Fibroblast of skin of back (primary cell): ENCODE measurements at places on chromosomes 12 and 14.

- no peak for DNase-seq
Observed at GRCh38 chr12:63047146-63047545, 103.9 kb downstream of the AVPR1A start.

- no peak for DNase-seq
Observed at GRCh38 chr12:8922544-8922943, 8.2 kb downstream of the PHC1 start.

GRCh38 chr12:46445551-46446235 is 73.1 kb upstream of the SLC38A2 start:
- DNase-seq = no peak

- DNase-seq = no peak
Observed at GRCh38 chr12:122086641-122087285, 8.2 kb downstream of the MLXIP start.

GRCh38 chr14:94540031-94540794 is 21.0 kb upstream of the SERPINA4 start:
- DNase-seq = peak; percentile 60

DNA sequence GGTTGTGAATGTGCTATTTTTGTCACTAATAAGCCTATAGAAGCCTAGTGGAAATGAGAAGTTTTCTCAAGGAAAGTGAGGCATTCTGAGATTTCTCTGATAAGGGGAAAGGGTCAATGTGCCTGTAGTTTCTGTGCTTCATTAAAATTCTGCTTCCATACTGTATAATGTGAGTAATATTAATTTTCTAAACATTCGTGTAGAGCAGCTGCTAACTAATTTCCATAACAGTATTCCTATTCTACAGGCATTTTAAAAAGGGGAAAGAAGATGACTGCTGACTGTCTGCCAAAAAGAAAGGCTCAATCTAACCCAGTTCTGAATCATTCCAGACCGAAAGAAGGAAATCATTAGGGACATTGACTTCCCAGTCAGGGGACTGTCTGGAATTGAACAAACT is 293.3 kb upstream of the TMPO start:
- DNase-seq = no peak

GRCh38 chr14:101199028-101199770 is 295.7 kb upstream of the RTL1 start:
- no peak for DNase-seq

DNA sequence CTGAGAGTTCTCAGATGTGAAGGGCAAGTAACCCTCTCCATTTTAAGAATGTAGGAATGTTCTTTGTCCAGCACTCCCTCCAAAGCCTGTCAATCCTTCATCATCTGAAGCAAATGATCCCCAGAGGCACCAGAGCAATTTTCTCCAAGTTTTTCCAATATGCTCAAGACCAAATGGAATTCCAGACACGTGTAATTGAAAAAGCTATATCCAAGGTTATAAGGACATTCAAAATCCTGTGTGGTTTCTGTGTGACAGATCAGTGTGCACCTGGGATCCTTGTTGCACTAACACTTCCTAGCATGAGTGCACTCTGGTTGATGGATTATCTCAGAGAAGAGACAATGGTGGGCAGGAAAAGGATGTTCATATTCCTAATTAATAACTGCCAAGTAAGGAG is 65.6 kb upstream of the OVCH1 start:
- no peak for DNase-seq

DNA sequence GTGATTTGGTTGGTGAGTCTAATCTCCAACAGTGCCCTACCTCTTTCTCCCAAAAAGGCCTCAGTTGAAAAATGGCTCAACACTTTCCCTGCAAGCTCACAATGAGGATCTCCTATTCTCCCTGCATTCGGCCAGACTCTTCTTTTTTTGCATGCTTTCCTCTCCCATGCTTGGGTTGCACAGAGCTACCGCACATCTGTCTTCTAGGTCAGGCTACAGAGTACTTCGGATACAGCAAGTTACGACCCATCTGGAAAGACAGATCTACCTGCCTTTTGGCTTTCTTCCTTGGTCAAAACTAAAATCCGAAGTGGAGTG is 305 bp upstream of the SLC16A7 start:
- DNase-seq = no peak

GRCh38 chr14:105879503-105879866 is 353.1 kb downstream of the TMEM121 start:
- no peak for DNase-seq

GRCh38 chr14:91996948-91997371 is 42.9 kb downstream of the TRIP11 start:
- peak; percentile 71 for DNase-seq

DNA sequence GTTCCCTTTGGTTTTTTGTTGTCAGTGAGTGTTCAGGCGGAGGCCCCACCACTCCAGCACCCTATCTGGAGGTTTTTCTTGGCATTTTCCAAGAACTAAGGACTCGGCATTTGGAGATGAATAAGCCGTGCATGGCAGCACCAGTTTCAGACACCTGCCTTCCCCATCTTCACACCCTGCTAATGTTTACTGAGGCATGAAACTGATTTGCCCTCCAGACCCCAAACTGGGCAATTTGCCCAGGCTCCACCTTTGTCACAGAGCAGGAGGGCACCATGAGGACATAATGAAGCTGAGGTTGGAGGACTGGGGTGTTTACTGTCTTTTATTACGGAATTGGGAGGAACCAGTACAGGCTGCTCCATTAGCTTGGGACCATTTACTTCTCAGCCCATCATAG is 113.4 kb downstream of the LGMN start:
- DNase-seq = no peak

GRCh38 chr12:33061844-33062243 is 165.3 kb upstream of the PKP2 start:
- DNase-seq = no peak
